ENCODE measurements at places on chromosomes 6 and 20. TPM values are rescaled to one million over a fixed set of nuclear protein-coding genes. Genes with fewer than 3 reads are reported as not detected.

GRCh38 chr6:108556866-108557493, 3.7 kb upstream of the FOXO3 start:
- DNase-seq: no peak

- DNase-seq: no peak
These were observed 595 bp downstream of the FKBPL start for GRCh38 chr6:32129297-32130088.

DNA sequence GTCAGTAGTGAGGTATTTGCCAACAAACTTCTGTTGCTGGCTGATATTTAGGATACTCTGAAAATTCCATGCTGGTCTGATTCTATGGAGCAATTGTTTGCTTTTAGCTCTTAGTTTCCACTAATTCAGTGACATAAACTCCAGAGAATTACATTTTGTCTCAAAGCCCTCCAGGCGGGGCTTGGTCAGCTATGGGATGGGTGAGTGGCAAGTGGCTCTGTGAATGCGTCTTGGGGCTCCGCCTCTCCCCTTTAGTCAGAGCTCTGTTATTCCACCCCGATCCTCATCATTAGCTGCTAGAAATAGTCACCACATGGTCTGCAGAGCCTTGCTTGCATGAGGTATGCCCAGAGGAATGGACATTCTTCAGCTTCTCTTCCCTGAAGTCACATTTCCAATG, 540.6 kb downstream of the QKI start:
- no peak for DNase-seq

Gene PRR18
- total RNA-seq: 0.47 TPM

Gene MLN
- total RNA-seq: not detected

GRCh38 chr20:52964131-52964530, 8.0 kb upstream of the TSHZ2 start:
- DNase-seq: no peak

DNA sequence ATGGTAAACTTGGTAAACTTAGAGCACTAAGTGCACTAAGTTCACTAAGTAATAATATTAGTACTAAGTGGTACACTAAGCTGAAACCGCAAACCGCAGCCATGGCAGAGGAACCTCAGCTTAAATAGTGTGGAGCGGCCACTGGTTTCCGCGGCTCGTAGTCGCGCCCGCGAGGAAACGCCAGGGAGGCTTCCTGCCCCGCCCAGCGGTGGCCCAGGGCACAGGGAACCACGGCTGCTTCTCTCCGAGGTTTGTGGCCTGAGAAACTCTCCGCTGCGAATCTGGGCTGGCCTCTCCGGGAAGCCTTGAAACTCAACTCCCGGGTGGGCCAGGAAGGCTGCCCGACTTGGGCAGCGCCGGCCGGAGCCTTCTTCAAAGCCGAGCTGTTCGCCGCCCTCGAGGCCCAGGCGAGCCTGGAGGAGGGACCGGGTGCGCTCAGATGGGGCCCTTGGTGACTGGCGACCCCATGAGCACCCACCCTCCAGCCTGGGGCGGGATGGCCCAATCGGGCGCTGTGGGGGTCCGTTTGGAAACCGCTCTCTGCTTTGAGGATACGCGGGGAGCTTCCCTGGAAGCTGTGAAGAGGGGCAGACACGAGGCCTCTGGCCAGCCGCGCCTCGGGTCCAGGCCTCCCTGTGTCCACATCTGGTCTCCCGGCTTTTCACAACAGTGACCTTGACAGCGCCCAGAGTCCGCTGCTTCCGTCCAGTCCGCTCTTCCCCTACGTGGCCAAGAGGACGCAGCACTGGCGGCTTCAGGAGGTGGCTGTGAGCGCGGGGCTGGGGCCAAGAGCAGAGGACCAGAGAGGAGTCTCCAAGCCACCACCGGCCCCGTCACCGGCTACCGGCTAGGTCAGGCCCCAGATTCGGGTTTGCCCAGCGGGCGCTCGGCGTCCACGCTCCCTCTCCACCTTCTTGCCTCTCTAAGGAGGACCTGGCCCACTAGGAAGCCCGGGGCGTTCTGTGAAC, 25.4 kb upstream of the HLA-E start:
- no peak for DNase-seq

DNA sequence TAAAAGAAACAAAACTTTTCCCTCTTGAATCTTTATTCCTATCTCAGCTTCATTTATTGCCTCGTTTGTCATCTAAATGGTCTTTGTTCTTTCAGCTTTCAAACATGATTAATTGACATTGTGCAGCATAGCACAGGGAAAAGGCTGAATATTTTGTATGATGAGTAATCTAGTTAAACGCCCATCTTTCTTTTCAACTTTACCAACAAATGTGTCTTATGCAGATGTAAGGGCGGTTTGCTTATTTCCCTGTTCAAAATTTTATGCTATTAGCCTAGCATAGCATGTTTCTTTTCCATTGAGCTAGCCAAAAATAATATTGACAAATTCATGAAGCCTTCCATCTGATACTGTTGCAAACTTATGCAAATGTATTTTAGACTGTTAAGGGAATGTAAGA, 176.4 kb upstream of the AKAP12 start:
- DNase-seq: no peak

DNA sequence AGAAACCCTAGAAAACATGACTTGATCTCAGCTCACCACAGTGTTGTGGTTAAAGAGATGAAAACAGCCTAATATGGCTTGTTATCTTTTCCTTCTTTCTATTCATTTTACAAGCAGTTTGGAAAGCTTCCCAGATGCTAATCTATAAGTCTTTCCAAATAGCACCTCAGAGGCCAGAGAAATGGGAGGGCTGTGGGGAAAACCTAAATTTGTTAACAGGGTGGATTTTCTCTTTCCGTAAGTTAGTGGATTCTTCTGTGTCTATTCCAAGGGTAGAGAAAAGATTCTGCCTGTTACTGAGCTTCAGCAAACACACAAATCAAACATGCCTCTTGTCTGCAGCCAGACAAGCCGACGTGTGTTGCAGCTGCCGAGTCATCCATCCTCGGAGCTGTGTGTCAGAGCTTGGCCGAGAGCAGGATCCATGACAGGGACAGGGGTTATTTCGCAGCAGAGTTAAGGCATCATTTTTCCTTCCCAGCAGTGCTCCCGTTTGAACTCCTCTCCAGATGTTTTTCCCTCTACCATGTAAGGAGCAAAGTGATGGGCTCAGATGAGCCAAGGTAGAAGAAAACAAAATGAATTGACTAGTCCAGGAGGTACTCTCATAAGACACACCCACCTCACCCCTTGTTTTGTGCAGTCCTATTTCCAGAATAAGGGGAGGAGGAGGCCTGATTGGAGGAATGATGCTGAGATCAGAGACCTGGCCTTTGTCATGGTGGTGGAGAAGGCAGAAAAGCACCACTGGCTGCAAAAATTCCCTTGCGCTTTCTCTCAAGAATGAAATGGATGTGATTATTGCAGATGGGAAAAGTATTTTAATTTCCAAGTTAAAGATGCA, 560.0 kb downstream of the C6orf118 start:
- peak; percentile 13 for DNase-seq

DNA sequence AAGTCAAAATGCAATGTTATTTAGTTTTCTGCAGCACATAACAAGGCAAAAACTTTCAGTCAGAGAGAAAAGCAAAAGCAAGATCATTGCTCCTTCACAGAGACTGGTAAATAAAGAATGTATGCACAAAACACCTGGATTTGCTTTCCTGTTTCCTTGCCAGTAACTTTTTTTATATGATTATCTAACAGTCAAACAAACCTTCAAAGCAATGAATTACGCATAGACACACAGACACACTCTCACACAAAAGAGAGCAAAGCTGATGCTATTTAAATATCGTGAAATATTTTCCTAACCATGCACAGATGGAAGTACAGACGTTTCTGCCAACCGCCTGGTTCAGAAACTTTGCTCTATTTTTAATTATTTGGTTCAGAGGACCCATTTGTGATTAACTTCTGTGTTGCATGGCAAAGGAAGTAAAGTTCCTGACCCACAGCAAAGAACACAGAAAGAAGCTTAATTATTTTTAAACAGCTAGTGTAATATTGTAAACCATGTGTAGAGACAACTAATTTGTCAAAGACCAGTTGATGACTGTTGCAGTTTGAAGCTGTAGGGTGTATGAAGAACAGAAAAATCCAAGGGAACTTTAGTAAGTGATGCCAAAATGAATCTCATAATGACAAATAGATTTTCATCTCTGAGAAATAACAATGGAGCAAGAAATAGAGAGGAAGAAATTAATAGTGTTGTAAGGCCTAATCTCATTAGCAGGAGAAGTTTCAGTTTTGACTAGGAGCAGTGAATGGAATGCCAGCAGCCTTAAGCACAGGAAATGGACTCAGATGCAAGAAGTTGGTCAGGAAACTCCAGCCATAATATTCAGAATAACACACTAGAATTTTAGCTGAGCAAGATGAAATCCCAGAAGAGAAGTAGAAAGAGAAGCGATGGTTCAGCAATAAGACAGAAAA, 24.1 kb downstream of the ATXN1 start:
- DNase-seq: no peak

DNA sequence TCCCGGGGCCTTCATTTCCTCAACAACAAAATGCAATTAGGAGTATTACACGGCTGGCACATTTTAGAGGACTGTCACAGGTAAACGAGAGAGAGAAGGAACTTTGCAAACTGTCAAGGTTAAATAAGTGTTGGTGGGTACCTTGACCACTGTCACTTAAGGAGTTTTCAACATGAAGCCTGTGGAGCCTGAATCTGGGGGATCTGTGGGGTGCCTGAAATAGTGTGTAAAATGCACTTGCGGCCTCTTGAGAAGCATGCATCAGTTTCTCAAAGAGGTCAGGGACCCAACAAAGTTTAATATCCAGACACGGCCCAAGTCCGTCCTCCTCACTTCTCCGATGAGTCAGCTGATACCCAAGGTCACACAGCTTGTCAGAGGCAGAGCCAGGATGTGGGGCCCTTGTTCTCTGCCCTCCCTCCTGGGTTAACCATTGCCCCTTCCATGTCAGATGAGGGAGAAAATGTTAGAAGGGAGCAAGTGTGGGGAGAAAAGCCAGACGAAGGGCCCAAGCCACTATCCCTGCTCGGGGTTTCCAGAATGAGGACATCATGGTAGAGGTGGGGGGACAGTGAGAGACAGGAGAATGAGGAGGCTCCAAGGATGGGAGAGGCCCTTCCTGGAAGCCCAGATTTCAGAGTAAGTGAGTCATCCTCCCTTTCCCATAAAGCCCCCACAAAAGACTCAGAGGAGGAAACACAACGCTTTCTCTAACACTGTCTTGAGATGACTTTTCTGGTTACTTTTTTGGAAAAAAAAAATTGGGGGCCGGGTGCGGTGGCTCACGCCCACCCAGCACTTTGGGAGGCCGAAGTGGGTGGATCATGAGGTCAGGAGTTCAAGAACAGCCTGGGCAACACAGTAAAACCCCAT, 42.2 kb downstream of the C6orf132 start:
- no peak for DNase-seq

- no peak for DNase-seq
These were observed 242.1 kb downstream of the CDC5L start for GRCh38 chr6:44629636-44630035.

Gene TBPL1
- 41.0 TPM for total RNA-seq

- DNase-seq: no peak
These were observed 19.1 kb upstream of the RIN2 start for GRCh38 chr20:19738951-19739350.

- DNase-seq: no peak
These were observed 40.4 kb downstream of the FRMD1 start for GRCh38 chr6:168038576-168039140.

Gene CLDN20
- not detected for total RNA-seq

GRCh38 chr20:9626357-9626756, 112.0 kb downstream of the LAMP5 start:
- DNase-seq: no peak

DNA sequence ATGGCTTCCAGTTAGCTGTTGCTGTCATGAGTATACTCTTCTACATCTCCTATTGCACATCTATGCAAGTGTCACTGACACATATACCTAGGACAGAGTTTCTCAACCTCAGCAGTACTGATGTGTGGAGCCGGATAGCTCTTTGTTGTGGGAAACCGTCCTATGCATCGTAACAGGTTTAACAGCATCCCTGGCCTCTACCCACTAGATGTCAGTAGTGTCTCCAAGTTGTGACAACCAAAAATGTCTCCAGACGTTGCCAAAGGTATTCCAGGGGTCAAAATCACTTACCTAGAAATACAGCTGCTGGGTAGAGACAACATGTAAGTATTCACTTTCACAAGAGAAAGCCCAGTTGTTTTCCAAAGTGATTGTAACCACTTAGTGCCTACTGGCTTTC, 637.6 kb downstream of the RNF144B start:
- DNase-seq: no peak

GRCh38 chr6:157539900-157540752, 159.1 kb downstream of the ZDHHC14 start:
- DNase-seq: no peak

GRCh38 chr20:40159276-40159675, 529.8 kb downstream of the MAFB start:
- DNase-seq: no peak

DNA sequence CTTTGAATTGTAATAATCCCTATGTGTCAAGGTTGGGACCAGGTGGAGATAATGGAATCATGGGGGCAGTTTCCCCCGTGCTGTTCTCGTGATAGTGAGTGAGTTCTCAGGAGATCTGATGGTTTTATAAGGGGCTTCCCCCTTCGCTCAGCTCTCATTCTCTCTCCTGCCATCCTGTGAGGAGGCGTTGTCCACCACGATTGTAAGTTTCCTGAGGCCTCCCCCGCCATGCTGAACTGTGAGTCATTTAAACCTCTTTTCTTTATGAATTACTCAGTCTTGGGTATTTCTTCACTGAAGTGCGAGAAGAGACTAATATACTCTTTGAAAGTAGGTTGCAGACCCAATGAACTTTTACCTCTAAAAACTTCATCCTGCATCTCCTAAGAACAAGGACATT, 39.2 kb upstream of the KCNG1 start:
- no peak for DNase-seq

DNA sequence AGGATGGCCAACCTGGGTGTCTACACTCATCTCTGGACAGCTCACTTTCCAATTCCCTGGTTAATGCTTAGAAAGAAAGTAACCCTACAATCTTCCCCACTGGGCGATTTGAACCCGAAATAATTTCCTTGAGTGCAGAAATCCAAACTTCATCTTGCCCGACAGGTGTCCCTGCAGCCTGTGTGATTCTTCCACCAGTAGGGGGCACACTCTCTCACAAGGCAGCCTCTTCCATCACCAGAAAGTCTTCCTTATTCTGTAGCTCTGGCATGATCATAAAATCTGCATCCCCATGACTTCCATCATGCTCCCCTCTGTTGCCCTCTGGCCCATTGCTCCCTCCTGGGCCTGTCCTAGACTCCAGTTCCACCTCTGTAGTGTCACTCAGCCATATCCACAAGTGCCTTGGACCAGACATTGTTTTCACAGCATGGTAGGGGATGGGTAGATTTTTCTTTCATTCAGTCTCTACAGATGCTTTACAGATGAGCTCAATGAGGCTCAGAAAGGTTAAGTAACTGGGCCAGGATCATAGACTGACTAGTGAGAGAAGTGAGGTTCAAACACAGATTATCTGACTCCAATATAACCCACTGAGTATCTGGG, 170.4 kb upstream of the SPTLC3 start:
- DNase-seq: no peak

Gene C6orf58
- 1.4 TPM for total RNA-seq

Gene SOBP
- total RNA-seq: 56.9 TPM

- peak; percentile 58 for DNase-seq
These were observed 41.6 kb downstream of the C6orf15 start for GRCh38 chr6:31070711-31071197.
